Adrenal gland (tissue), 19 donors: ENCODE measurements at places on chromosomes 7 and 10.

DNA sequence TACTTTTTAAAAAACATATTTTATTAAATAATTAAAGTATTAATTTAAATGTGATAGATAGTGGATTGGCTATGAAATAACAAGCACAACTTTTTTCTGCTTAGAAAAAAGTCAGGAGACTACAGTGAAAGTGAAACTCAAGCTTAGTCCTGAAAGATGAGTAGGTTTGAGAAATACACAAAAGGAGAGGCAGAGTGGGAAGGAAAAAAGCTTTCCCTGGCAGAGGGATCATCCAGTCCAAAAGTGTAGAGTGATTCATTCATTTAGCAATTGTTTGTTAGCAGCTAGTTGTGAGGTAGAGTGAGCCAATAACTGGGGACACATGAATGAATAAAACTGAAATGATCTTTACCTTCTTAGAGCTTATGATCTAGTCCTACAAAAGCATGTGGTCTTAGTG is 93.5 kb downstream of the FOXP2 start:
- no peaks in the 10 kb centered on the region for H3K27me3 ChIP-seq
- H3K27ac ChIP-seq: no peak overlapping the region
- no peaks in the 10 kb centered on the region for H3K4me1 ChIP-seq
- H3K4me3 ChIP-seq: no peak overlapping the region
- no peaks in the 10 kb centered on the region for H3K36me3 ChIP-seq
- no peak for DNase-seq

GRCh38 chr7:78326876-78327275 is 528.3 kb downstream of the PHTF2 start:
- no peaks in the 10 kb centered on the region for H3K27me3 ChIP-seq
- no peak overlapping the region for H3K27ac ChIP-seq
- no peaks in the 10 kb centered on the region for H3K36me3 ChIP-seq
- H3K4me1 ChIP-seq: no peaks in the 10 kb centered on the region

DNA sequence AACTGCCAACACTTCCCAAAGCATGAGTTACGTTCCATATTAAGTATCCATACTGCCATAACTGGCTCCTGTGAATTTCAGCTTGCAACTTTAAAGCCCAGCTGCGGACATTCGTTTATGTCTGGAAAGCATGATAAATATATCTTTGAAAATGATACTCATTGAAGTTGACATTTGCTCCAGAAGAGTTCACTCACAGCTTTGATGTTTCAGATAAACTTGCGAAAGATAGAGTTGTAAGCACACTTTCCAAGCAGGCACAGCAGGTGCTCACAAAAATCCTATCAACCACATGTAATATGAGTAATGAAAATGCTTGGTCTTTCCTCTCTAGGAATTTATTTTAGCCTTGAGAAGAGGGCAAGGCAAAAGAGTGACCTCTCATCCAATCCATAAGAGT is 4.5 kb downstream of the CHCHD3 start:
- no peak overlapping the region for H3K27ac ChIP-seq
- no peaks in the 10 kb centered on the region for H3K36me3 ChIP-seq
- no peak overlapping the region for H3K4me3 ChIP-seq

GRCh38 chr10:104892879-104893617 is 252.0 kb downstream of the SORCS3 start:
- DNase-seq: no peak
- H3K27ac ChIP-seq: no peak overlapping the region
- H3K36me3 ChIP-seq: no peaks in the 10 kb centered on the region

DNA sequence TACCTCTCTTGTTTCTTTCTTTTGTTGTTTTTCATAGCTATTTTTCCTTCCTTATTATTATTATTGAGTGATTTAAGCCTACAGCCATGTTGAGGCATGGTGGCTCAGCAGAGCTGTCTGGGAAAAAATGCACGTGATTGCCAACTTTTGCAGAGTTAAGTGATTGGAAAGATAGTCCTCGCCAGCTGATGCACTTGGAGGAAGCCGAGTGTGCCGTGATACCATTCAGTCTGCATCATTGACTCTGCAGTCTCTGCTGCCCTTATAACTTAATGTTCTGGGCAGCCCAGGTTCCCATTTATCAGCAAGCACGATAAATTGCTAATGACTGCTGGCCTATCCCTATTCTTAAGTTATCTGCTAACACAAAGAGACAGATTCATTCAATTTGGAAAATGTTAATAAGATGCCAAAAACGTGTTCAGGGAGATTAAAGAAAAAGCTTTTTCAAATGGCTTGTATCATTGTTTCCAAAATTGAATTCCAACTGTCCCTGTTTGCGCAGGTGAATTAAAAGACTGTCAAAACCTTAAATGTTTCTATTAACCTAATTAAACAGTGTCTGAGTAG is 232.9 kb upstream of the NPY start:
- H3K4me1 ChIP-seq: no peaks in the 10 kb centered on the region
